ENCODE measurements at places on chromosomes 2 and 18.

DNA sequence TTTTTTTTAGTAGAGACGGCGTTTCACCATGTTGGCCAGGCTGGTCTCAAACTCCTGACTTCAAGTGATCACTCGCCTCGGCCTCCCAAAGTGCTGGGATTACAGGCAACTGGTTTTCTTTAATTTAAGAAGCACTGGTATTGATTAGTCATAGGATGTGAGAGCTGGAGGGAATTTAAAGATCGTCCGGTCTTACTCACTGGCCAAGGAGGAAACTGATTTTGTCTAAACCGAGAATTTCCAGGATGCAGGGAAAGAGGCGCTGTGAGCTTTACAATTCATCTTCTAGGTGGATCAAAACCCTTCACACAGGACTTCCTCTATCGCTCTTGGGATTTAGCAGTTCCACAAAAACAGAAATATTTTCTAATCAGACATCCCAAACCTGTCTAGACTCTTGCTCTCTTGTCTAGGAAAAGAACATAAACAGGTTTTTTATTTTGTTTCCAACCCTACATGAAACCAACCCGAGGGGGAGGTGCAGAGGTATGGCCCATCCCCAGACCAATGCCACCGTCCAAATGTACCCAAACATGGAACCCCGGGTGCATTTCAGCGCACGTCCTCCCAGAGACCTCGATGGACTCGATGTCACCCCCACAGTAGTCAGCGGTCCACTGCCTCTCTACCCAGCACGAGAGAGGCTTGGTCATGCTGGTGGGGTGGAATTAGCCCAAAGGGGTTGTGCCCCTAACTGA, 12.5 kb upstream of the TUBB6 start:
- no peak for DNase-seq

- no peak for DNase-seq
Measured at GRCh38 chr2:132760971-132761370, 91.0 kb upstream of the LYPD1 start.

DNA sequence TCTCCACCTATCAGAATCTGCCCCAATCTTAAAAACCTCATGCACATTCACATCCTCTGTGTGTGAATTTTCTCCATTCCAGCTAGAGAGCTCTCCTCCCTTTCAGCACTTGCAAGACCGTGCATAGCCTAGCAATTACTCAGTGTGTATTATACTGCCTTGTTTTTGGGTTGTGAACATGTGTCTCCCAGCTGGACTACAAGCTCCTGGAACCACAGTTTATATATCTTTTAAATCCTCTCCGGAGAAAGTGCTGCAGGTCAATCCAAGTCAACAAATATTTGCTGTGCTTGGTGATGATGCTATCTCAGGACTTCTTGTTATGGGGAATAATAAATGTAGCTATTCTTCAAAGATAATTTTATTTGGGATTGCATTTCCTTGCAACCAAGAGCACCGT, 58.2 kb upstream of the MEX3C start:
- no peak for DNase-seq

DNA sequence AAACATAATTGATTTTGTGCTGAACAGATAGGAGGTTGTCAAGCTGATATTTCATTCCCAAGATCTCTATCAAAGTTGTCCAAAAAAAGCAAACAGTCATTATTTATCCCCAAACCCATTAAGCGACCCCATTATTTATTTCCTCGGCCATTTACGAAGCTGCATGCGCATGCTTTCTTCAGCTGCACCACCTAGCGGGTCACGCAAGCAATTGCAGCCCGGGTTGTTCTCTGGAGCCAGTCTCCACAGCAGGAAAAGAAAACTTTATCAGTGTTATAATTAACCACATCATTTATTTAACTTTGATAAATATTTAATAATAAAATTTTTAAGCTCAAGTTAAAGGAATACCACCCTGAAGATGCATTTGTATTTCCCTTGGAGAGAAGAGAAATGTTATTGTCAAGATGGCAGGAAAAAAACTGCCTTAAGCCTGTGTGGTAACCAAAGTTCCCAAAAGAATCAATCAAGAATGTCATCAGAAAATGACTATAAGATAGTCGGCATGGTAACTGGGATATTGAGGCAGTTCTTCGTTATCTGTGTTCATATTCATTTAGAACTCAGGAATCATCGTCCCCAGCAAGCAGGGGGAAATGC, 304.7 kb downstream of the FBXO15 start:
- DNase-seq = peak; percentile 76

- DNase-seq = no peak
Measured at GRCh38 chr2:222336442-222336841, 37.6 kb upstream of the PAX3 start.

DNA sequence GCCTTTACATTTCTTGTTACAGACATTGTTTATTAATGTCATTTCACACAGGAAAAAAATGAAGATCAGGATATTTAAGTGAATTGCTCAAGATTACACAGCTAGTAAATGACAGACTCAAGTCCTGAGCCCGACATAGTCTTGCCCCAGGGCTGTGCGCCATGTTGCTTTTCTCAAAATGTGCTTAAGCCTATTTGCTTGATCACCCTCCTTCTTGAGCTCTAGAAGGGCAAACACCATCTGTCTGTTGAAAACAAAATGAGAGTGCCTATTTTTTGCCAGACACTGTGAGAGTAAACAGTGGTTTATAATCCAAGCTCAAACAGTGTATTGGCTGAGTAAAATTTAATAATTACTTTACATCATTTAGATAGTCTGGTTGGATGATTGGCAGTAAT, 34.8 kb upstream of the HNMT start:
- peak; percentile 58 for DNase-seq

DNA sequence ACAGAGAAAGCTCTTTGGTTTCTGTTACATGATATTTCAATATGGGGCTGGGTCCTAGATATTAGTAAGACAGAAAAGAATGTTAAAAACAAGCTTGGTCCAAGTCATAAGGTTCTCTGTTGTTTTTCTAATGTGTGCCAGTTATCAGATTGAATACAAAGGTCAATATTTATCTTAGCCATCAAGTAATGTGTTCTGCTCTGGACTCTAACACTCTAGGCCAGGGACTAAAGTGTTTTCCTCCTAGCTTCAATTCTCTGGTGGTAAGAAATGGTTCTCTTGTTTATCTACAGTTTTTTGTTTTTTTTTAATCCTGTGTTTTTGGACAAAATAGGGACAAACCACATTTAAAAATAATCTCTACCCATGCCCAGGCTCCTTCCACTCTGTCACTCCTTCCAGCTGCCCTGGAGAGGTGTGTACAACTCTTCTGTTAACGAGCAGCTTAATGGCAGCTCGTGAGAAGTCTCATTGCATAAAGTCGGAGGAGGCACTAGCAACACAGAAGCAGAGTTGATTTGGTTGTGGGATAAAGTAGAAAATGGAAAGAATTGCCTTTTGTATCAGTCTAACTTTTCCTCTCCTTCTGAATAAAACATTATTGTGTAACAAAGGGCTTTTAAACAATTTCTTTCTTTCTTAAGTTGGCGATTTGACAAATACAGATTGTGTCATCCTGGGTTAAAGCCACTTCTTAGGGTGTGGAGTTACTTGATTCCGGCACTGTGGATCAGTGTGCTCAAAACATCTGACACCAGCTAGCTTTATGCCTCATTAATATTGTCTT, 8.0 kb upstream of the SESTD1 start:
- no peak for DNase-seq

DNA sequence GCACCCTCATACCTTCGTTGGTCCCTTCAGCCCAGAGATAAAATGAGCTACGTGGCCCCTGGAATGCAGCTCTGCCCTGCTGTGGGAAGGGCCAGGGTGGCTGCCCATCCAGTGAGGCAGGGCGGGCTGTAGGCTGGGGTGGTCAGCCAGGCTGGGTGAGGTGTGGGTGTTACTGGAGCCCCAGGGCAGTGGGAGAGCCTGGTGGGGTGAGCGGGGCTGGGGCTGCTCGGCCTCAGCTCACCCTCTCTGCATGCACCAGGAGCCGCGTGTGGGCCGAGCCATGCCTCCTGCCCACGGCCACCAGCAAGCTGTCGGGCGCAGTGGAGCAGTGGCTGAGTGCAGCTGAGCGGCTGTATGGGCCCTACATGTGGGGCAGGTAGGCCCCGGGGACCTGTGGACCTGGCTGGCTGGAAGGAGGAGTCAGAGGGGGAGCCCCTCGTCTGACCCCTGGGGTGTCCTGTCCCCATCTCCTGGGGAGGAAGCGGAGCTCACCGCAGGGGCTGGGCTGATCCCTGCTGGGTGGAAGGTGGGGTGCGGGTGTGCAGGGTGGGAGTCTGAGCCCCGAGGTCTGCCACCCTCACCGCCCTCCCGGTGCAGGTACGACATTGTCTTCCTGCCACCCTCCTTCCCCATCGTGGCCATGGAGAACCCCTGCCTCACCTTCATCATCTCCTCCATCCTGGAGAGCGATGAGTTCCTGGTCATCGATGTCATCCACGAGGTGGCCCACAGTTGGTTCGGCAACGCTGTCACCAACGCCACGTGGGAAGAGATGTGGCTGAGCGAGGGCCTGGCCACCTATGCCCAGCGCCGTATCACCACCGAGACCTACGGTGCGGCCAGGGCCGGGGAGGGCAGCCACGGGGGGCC, 5.5 kb downstream of the RNPEPL1 start:
- no peak for DNase-seq

- peak; percentile 22 for DNase-seq
Measured at GRCh38 chr2:113979191-113980128, 89.6 kb downstream of the ACTR3 start.

- DNase-seq = peak; percentile 68
Measured at GRCh38 chr2:105888625-105889024, 143.9 kb downstream of the NCK2 start.

- DNase-seq = no peak
Measured at GRCh38 chr18:31591628-31592027, at the start of gene TTR. TSS of gene TTR (plus strand) at chr18:31591877. CDS start at chr18:31591903, 26 bp downstream.

GRCh38 chr2:206472094-206472493, 28.8 kb downstream of the ADAM23 start:
- DNase-seq = no peak

- DNase-seq = no peak
Measured at GRCh38 chr2:226447338-226448300, 352.0 kb downstream of the IRS1 start.

DNA sequence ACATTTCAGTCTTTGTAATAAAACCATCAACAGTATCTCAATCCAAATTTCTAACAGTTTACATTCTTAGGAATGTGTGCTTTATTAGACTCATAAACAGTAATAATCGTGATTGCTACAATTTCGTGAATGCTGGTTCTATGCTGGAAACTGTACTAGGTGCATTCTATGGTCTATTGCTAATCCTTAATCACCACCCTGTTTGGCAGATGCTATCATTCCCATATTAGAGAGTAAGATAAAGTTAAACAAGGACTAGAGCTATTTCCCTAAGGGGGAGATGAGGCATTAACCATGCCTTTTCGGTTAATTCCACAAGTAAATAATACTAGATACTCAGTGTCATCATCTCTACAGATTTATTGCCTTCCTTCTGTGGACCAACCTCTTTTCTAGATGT, 244.0 kb downstream of the PAX3 start:
- no peak for DNase-seq

GRCh38 chr2:215612786-215613185, 176.9 kb upstream of the FN1 start:
- no peak for DNase-seq

GRCh38 chr18:25704071-25704470, 352.1 kb upstream of the ZNF521 start:
- no peak for DNase-seq

DNA sequence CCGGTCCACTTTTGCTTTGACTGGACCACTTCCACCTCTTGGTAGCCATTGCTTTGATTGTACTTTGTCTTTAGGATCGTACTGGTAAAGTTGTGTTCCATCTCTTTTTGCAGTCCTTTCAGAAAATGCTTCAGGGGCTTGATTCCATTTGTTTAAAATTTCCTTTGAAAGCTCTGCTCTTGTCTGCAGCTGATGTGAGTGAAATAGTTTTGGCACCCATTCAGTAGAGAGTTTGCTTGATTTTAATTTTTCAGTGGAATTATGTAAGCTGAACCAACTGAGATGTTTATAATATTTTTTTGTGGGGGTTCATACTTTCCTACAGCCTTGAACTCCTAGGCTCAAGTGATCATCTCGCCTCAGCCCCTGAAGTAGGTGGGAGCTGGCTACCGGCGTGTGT, 7.6 kb upstream of the MIB1 start:
- DNase-seq = no peak

- DNase-seq = no peak
Measured at GRCh38 chr2:19484736-19485135, 126.3 kb upstream of the OSR1 start.

DNA sequence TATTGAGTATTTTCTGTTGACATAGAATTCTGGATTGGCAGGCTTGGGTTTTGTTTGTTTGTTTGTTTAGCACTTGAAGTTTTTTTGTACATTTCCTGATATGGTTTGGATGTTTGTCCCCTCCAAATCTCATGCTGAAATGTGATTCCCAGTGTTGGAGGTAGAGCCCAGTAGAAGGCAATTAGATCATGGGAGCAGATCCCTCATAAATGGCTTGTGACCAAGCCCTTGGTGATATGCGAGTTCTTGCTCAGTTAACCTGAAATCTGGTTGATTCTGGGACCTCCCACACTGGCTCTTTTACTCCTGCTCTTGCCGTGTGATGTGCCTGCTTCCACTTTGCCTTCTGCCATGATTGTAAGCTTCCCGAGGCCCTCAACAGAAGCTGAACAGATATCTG, 98.0 kb downstream of the PTPN4 start:
- DNase-seq = no peak

DNA sequence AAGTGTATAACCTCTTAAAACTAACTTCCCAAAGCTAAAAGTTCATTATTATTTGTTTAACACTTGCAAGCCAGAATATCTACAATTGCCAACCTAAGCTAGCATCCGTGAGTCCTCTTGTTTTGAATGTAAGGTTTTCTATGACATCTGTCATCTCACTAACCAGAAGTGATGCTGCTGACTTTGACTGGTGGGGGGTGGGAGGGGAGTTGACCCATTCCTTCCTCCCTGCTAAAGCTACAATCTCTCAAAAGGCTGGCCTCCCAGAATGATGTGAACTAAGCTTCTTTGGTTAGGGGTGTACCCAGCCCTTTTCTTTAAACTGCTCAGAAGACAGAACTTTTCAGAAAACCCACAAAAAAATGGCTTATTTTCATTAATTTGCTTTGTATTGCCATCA, 280.6 kb downstream of the ZEB2 start:
- no peak for DNase-seq

DNA sequence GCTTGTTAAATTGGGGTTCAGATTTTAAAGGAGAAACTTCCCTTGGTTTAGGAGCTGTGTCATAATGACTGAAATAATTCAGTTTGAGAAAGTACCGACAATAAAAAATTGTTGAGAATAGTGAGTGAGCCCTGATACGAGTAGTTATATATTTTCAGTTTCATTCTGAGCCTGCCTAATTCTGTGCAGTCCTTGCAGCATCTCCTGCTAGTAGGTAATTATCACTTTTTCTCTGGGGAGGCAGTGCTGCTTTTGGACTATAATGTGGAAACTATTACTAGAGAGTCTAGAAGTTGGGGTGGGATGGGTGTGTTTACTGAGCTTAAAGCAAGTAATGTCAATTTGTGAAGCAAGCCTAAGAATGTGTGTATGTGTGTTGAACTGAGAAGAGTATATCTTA, 21.7 kb downstream of the ZNF638 start:
- no peak for DNase-seq

- DNase-seq = no peak
Measured at GRCh38 chr18:36711813-36712444, 116.9 kb downstream of the TPGS2 start.

GRCh38 chr2:228700638-228701037, 519.2 kb upstream of the SPHKAP start:
- no peak for DNase-seq
